ENCODE measurements at places on chromosomes 3 and 15.

DNA sequence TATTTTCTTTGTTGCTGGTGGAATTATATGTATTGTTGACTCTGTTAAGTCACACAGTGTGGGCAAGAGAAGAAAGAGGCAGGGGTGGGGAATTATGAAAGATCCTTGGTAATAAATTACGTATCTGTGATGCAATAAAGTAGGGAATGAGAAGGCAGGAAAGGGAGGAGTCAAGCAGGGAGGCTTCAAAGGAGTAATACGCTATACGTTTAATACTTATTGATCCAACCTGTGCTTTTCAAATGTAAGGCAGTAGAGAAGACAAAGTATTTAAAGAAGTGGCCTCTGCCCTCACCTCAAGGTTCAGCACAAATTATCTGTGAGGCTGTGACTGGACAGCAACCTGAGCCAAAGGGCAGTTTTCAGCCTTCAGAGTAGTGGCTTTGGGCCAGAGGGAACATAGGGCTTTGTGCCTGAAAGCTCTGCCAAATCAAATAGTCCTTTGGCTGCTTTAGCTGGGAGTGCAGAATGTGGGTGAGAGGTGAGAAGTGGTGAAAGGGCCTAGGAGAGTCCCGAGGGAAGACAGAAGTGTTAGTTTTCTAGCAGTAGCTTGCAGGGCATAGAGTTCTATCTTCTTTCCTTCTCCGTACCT, 1.2 kb upstream of the PLIN1 start:
- DNase-seq: peak; percentile 26

DNA sequence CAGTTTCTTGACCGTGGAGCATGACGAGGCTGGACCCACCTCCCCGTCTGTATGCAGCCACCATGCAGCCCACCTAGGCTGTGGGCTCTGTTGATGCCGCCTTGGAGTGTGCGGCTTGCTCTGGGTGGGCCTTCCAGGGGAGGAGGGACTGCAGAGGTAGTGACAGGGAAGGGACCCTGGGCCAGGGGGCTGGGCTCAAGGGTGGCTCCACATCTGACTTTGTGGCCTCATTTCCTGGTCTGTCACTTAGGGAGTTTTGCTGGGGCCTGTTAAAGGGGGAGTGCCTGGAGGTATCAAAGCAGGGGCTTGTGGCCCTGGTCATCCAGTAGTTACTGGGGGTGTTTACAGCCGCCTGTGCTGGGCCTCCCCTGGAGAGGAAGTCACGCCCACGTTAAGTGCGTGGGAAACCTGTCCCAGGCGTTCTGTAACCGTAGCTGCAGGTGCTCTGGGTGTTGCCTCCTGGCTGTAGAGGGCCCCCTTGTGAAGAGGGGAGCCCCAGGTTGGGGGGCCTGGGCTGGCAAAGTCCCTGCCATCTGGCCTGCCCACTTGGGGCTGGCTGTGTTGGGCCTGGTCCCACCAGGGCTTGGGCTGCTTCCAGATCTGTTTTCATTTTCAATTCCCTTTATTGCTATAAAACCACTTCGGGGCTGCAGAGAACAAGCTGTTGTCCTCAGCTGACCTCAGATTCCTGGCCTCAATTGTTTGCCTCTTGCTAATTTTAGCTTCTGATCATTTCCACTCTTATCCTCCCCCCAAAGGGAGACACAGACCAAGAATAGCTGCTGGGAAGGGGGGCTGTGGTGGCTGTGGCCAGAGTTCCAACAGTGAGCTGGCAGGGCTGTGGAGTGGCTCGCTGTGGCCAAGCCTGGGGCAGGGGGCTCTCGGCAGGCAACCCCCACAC, 26.5 kb downstream of the KLF13 start:
- peak; percentile 67 for DNase-seq

DNA sequence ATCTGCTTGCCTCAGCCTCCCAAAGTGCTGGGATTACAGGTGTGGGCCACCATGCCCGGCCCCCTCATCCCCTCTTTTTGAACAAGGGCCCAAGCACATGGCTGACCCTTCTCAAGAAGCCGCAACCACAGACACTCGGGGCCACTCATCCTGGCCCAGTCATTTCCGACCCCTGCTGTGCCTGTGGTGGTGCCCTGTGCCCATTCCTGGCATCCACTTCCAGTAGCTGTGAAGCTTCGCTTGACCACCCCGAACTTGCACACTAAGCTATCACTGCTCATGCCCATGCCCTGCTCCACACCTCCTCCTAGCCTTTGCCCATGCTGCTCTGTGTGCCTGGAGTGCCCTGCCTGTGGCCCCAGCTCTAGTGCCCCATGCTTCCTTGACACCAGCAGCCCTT, 8.3 kb downstream of the TMEM44 start:
- no peak for DNase-seq

GRCh38 chr3:134368751-134369105, 5.5 kb downstream of the AMOTL2 start:
- no peak for DNase-seq

DNA sequence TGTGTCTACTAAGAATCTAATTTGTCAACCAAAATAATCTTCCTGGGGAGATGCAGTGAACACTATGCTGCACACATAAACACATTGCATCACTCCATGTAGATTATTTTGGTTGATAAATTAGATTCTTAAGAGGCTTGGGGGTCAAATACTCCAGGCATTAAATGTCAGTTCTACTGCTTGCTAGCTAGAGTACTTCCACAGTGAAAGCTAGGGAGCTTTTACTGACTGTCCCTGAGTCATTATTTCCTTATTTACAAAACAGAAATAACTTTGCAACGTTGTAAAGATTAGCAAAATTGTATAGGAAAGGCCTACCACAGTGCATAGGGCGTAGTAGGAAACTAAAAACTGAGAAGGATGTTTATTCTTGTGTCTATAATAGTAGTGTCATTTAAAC, 12.9 kb upstream of the TMC3 start:
- DNase-seq: no peak

- DNase-seq: no peak
Measured at GRCh38 chr3:22318325-22318724, 567.3 kb upstream of the ZNF385D start.

GRCh38 chr3:101531473-101532086, 18.6 kb upstream of the SENP7 start:
- DNase-seq: no peak

GRCh38 chr3:98325055-98325454, 28.6 kb upstream of the OR5K4 start:
- no peak for DNase-seq

- DNase-seq: no peak
Measured at GRCh38 chr3:65723011-65723410, 315.7 kb downstream of the MAGI1 start.

- DNase-seq: no peak
Measured at GRCh38 chr3:120773932-120774331, 31.4 kb downstream of the GTF2E1 start.

- no peak for DNase-seq
Measured at GRCh38 chr15:45993508-45993907, 358.7 kb downstream of the SQOR start.

GRCh38 chr15:100528833-100529428, at the start of gene CERS3:
Gene CERS3, minus strand, starts transcription at chr15:100528950. Its CDS starts 27,101 bp downstream, at chr15:100501849.
- no peak for DNase-seq

DNA sequence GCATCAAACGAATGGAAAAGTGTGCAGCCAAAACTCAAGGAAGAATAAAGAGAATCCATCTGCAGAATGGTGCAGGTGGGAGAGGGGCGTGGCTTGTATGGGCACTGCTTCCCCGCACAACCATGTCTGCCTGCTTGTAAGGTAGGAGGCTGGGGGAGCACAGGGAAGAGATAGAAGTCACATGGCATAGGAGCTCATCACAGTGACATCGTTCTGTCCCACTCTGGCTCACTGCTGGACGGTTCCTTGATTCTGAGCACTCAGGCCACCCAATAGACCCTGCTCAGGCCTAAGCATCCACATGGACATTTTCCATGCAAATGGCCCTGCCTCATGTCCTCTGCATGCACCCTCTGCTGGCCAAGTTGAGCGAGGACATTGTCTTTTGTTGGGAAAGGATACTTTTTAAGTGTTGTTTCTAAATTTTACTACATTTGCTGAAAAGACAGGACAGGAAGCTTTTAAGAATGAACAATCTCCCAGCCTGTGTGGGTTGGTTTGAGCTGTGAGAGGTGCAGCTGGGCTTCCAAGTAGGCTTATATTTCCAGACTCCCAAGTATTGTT, 3.1 kb downstream of the MYLK start:
- DNase-seq: no peak

GRCh38 chr3:154598166-154598565, 168.2 kb upstream of the GPR149 start:
- DNase-seq: no peak

DNA sequence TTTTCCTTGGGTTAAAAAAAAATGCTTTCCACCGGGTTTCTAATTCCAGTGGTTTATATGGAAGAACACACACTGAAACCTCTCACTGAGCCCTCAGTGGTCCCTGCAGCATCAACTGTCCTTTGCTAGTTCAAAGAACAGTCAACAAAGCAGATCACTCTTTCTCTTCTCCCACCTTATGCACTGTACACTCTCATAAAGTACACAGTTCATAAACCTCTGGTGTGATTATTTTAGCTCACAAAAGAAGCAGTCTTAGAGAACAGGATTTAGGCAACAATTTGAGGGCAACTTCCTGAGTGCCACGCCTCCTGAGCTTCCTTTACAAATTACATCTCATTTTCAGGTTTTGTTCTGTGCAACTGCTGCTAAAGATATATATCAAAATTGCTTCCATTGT, 728.4 kb upstream of the GOLIM4 start:
- no peak for DNase-seq

GRCh38 chr3:47512416-47513124, 942 bp downstream of the ELP6 start:
- DNase-seq: no peak

DNA sequence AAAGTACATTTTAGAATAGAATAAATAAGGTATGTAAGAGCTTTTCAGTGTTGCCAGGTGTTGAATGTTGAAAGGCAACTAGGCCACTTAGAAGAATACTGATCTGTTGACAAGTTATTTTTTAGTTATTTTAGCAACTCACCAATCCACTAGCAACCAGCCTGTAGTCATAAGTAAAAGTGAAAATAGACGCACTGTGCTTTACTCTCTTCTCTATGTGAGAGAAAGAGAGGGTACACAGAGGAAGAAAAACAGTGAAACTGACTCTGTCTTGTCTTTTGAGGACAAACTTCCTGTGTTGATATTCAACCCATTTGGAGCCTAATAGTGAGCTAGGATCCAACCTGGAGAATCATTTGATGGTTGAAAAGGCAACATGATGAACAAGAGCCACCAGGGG, 327.1 kb upstream of the GOLIM4 start:
- no peak for DNase-seq

GRCh38 chr3:59695860-59696259, 646.0 kb upstream of the CFAP20DC start:
- DNase-seq: no peak

- DNase-seq: no peak
Measured at GRCh38 chr3:64417816-64418215, 192.6 kb upstream of the PRICKLE2 start.

DNA sequence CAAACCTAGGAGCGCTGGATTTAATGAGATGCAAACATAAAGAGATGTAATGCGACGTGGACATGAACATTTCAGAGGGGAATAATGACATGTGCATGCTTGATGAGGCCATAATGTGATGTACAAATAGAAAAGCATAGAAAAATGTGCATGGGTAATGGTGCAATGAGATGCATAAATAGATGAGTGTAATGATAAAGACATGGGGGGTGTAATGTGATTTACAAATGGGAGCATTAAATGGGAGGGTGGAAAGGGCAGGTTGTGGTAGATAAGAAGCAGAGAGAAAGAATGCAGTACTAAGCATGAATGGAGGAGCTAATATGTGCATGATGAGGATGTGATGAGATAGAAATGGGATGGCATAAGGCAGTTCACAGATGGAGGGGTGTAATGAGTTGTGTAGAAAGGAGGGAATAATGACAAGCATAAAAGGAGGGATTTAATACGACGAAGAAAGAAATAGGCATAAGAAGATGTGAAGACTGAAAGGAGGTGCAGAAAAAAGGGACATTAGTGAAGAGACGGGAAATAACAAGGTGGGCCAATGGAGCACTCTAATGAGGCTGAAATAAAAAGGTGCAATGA, 137.5 kb upstream of the CCNL1 start:
- no peak for DNase-seq

GRCh38 chr3:25817107-25817506, 27.2 kb downstream of the OXSM start:
- DNase-seq: no peak

GRCh38 chr15:77633134-77633912, 611 bp upstream of the LINGO1 start:
- DNase-seq: peak; percentile 17

- DNase-seq: no peak
Measured at GRCh38 chr3:17339132-17339575, 403.3 kb downstream of the TBC1D5 start.

DNA sequence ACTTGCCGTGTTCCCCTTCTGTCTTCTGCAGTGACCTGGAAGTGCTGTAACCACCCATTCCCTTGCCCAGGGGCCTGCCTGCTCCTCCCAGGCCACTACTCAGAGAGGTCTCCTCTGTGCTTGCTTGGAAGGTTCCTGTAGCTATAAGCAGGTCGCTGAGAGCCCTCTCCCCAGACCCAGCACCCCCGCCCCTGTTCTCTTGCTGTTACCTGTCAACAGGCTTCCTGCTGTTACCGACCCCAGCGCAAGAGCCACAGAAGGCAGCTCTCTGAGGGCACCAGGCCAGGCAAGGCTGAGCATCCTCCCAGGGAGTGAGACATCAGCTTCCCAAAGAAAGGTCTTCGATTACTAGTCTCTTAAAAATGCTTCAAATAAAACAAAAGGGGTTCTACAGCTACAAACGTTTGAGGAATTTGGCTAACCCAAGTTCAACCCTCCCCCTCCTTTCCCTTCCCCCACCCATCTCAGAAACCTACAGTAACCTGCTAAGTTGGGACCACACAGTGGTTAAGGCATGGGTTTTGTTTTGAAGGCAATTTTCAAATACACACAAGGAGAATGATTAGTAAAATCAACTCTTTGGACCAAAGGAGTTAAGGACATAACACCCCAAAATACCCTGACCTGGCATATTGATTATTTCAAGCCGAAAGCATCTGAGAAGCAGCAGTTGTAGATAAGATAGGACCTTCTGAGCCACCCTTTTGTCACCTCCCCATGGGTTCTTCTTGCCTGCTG, 74.9 kb upstream of the MFGE8 start:
- DNase-seq: no peak

DNA sequence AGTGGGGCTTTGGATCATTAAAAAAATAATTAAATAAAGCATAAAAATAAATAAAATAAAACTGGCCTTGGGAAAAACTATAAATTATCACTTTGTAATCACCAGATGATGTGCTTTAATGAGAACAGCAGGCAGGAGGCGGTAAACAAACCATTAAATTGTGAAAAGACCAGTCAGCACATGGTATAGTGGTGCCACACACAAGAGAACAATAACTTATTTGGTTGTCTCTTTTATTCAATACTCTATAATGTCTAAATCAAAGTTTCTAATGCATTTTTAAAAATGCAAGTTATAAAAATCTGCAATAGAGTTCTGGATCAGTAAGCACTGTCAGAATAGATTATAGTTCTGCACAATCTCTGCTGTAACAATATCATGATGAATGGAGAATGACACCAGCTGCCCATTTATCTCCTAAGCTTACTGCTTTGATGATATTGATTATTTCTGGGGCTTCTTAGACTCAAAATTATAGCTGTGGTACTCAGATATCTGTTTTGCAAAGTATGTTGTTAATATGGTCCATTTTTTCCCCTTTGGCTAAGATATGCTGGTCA, 259.3 kb downstream of the NAALADL2 start:
- no peak for DNase-seq

- no peak for DNase-seq
Measured at GRCh38 chr15:85071061-85071460, 89.4 kb downstream of the PDE8A start.

GRCh38 chr15:31042751-31043150, 51.3 kb upstream of the MTMR10 start:
- DNase-seq: no peak

- no peak for DNase-seq
Measured at GRCh38 chr15:47715856-47716445, 1.4 kb upstream of the SEMA6D start.

Measured in AG04449 (cell line).